NCI-H1436 treated with DMSO at 0.1 percent for 48 hours (cell line): ENCODE measurements at places on chromosomes 11 and 22.
A peak's percentile ranks its signal among the peaks of the same experiment; 100 is the strongest.

GRCh38 chr11:123799438-123799837, 6.7 kb downstream of the OR6M1 start:
- no peak for DNase-seq

- no peak for DNase-seq
These were observed 42.3 kb downstream of the ANKRD42 start for GRCh38 chr11:83235825-83236224.

- DNase-seq: no peak
These were observed 49.0 kb downstream of the SC5D start for GRCh38 chr11:121341609-121342008.

GRCh38 chr22:27876684-27877083, 42.4 kb downstream of the PITPNB start:
- peak; percentile 66 for DNase-seq

DNA sequence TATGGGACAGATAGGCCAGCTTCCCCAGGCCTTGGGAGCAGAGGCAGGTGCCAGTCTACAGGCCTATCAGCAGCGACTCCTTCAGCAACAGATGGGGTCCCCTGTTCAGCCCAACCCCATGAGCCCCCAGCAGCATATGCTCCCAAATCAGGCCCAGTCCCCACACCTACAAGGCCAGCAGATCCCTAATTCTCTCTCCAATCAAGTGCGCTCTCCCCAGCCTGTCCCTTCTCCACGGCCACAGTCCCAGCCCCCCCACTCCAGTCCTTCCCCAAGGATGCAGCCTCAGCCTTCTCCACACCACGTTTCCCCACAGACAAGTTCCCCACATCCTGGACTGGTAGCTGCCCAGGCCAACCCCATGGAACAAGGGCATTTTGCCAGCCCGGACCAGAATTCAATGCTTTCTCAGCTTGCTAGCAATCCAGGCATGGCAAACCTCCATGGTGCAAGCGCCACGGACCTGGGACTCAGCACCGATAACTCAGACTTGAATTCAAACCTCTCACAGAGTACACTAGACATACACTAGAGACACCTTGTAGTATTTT, 26.6 kb upstream of the L3MBTL2 start:
- no peak for DNase-seq

DNA sequence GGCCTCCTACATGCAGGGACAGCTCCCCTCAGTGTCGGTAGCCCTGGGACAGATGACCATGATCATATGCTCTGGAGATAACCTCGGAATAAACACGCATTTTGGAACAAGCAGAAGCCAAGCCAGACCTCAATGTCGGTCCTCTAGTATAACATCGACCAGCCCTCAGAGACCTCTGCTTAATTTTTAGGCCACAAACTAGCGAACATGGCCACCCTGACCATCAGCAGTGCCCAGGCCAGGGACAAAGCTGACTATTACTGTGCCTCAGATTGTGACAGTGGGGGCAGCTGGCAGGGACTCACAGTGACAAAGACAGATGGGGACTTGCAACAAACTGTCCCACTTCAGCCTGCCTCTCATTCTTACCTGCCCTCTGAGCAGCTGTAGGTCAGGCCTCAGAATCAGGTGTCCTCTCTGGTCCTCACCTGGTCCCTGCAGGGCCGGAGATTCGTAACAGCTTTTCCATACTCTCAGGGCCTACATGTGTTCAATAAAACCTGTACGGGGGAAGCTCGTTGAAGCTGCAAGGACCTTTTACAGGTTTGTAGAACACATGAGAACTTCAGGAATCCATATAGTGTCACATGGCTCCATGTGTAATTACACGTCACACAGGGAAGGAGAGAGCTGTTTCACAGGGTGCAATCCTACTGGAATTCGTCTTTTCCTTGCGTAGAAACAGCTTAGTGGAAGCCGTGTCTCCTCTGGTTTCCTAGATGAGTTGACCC, 72.8 kb upstream of the IGLL5 start:
- no peak for DNase-seq
